Activated B cell treated with CpG ODN at 0.5 μM for 24 hours (primary cell): ENCODE measurements at places on chromosomes 1 and 21.
A peak's percentile ranks its signal among the peaks of the same experiment; 100 is the strongest.

GRCh38 chr1:45545019-45545493 is 5.6 kb upstream of the AKR1A1 start:
- peak; percentile 18 for DNase-seq

GRCh38 chr1:60428127-60428526 is 354.6 kb upstream of the C1orf87 start:
- no peak for DNase-seq

- no peak for DNase-seq
Observed at GRCh38 chr1:191279266-191279800, 801.7 kb upstream of the BRINP3 start.

- DNase-seq, result no peak
Observed at GRCh38 chr1:98482611-98483010, 178.9 kb upstream of the SNX7 start.

DNA sequence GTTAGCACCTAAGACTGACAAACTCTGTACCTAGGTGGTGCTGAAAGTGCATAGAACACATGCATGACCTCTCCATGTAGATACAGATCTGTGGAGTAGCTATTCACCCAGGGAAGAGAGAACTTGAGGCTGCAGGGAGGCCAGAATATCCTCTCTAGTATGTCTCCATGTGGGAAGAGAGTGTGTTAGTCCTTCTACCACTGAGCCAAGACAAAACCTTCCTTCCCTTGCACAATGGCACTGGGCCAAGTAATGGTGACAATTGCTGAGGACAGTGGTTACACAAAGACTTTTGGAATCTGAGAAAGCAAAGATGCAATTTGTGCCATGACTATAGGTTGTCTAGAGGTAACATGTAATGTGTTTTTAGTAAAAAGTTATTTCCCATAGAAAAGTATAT is 52.3 kb downstream of the C1orf198 start:
- no peak for DNase-seq

- no peak for DNase-seq
Observed at GRCh38 chr1:156852418-156852874, 6.5 kb downstream of the INSRR start.

DNA sequence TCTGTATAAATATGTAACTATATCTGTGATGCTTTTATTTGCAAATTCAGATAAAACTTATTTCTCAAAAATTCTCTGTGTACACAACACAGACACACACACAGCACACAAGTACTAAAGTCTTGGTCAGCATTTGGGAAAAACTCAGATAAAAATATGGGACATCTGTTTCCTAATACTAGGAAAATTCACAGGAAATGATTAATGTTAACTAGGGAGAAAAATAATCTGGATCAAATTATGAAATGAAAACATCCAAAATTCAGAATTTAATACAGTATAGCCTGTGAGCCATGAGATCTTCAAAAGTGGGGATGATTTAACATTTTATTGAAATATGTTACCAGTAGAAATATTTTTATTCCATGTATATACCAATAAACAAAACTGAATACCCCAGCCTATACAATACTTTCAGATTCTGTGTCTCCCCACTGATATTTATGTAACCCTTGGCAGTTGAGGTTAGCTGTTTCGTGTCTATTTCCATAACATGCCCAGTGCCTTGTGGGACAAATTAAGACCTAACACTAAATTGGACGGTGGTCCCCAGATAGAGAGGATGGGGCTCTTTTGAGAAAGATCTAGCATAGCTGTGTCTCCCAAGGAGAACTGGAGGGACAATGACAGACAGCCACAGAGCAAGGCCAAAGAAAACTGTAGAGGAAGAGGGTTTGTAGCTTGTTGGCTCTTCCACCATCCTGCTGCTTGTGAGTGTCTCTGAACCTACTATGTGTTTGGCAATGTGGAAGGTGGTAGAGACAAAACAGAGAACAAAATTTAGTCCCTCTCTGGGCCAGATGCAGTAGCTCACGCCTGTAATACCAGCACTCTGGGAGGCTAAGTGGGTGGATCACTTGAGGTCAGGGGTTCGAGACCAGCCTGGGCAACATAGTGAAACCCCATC is 47.2 kb downstream of the GNG12 start:
- no peak for DNase-seq

DNA sequence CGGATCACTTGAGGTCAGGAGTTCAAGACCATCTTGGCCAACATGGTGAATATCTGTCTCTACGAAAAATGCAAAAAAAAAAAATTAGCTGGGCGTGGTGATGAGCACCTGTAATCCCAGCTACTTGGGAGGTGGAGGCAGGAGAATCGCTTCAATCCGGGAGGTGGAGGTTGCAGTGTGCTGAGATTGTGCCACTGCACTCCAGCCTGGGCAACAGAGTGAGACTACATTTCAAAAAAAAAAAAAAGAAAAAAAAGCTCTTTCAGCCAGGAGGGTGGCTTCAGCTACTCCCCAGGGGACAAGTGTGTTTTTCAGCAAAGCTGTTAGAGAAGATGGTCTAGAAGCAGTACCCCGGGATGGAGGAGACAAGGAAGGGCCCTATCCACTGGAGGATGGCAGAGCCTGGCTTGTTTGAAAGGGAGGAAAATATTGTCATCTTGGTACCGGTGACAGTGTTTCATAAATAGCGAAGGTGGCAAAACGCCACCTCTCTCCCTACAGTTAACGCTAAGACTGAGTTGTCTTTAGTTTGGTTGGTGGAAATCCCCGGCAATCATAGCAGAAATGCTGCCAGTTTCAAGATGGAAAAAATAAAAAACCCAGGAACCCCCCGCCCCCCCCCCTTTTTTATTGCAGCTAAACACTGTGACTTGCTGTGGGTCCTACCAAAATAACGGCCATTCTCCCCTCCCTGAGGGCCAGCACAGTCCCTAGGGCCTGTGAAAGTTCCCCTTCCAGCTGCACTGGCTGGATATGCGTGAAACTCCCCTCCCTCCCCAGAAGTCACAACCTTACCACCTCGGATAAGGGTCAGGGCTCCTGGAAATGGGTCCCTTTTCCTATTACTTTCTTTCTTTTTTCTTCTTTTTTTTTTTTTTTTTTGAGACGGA is 3.5 kb downstream of the PIK3CD start:
- peak; percentile 69 for DNase-seq

- DNase-seq, result no peak
Observed at GRCh38 chr1:148363439-148363810, 119.7 kb downstream of the PPIAL4G start.

DNA sequence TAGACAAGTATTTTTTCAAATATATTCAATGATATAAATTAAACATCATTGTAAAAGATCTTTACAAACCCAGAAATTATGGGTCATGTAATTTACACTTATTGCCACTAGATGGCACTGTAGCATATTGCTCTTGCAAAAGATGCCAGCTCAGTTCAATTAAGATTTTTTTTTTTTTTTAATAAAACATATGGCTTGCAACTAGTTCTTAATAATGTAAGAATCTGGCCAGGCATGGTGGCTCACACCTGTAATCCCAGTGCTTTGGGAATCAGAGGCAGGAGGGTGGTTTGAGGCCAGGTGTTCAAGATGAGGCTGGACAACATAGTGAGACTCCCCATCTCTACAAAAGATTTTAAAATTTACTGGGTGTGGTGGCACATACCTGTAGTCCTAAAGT is 49.4 kb upstream of the DESI2 start:
- no peak for DNase-seq

GRCh38 chr1:230465691-230466090 is 39.6 kb upstream of the PGBD5 start:
- DNase-seq, result no peak

- DNase-seq, result no peak
Observed at GRCh38 chr1:112337028-112337531, 58.9 kb upstream of the CTTNBP2NL start.

DNA sequence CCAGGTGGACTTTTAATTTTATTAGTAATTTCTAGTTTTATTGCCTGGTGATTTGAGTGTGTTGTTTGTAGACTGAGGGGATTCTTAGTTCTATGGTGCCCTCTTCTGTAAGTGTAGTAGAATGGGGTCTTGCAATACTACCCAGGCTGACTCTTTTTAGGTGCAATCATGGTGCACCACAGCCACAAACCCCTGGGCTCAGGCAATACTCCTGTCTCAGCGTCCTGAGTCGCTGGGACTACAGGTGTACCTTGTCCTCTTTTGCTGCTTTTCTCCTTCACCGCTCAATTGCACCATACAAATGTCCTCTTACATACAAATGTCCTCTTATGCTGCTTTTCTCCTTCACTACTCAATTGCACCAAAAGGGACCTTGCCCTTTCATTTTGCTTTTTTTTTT is 43.1 kb downstream of the SCP2 start:
- DNase-seq, result no peak

- DNase-seq, result no peak
Observed at GRCh38 chr1:55374801-55375616, 159.8 kb upstream of the USP24 start.

- no peak for DNase-seq
Observed at GRCh38 chr1:222314839-222315238, 233.1 kb downstream of the HHIPL2 start.

GRCh38 chr21:31335957-31336738 is 7.9 kb downstream of the TIAM1 start:
- no peak for DNase-seq

GRCh38 chr1:92095874-92096273 is 15.7 kb downstream of the BTBD8 start:
- DNase-seq, result no peak

GRCh38 chr1:208332774-208333126 is 88.6 kb upstream of the PLXNA2 start:
- DNase-seq, result no peak

GRCh38 chr1:30043256-30043655 is 680.1 kb downstream of the MATN1 start:
- DNase-seq, result no peak

DNA sequence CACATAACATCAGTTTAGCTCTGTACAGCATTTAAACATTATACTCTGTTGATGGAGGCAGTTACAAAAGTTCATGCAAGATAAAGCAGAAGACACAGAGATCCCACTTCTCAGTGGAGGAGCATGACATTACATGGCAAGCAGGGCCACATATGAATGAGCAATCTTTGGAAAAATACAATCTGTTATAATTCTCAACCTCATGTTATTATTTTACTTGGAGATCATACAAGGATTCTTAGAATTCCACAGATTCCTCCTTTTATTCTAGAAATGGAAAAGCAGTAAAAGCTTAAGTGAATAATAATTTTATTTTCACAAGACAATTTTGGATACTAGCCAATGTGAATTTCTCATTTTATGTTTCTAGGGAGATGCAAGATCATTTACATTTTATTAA is 66.6 kb downstream of the IFI44 start:
- DNase-seq, result no peak

DNA sequence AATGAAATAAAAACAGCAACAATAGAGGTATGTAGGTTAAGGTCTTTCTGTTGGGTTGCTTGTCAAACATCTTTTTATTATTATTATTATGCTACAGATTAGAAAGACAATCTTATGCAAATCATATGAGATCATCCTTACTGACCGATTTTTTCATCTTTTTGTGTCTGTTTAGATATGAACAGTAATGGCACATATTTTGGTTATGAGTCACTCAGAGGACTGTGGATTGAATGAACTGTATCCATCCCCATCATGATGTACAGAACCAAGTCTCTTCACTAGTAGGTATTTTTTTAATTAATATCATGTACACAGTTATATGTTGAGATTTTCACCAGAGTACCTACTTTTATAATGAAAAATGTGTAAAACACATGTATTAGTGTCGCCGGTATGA is 159.1 kb downstream of the CHRM3 start:
- no peak for DNase-seq

GRCh38 chr1:202317941-202318925 is 23.5 kb downstream of the UBE2T start:
- no peak for DNase-seq

- DNase-seq, result no peak
Observed at GRCh38 chr1:162956922-162957321, 95.9 kb upstream of the CCDC190 start.

- no peak for DNase-seq
Observed at GRCh38 chr1:109959974-109960744, 24.4 kb upstream of the AHCYL1 start.

DNA sequence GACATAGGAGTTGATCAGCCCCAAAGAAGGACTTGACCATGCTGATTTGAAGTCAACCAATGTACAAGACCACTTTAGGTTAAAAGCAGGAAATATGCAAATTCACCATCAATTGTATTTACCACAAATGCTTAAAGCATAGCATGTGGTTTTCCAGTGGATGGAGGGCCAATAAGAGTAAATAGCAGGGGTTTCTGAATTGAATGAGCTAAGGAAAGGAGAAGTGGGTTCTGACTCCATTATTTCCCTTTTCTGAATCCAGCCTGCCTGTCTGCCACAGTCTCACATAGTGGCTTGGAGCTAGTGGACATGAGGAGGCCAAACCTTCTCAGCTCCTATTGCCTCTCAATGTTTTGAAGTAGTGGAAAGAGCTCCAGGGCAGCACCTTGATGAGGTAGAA is 7.2 kb upstream of the TNFSF18 start:
- no peak for DNase-seq

- DNase-seq, result no peak
Observed at GRCh38 chr1:74340656-74341055, 105.5 kb downstream of the TNNI3K start.

- DNase-seq, result no peak
Observed at GRCh38 chr1:219772265-219773036, 155.9 kb downstream of the SLC30A10 start.
